ENCODE measurements at places on chromosomes 7 and 10.

- no peak for DNase-seq
Observed at GRCh38 chr10:10598297-10598696, 419.4 kb upstream of the CELF2 start.

DNA sequence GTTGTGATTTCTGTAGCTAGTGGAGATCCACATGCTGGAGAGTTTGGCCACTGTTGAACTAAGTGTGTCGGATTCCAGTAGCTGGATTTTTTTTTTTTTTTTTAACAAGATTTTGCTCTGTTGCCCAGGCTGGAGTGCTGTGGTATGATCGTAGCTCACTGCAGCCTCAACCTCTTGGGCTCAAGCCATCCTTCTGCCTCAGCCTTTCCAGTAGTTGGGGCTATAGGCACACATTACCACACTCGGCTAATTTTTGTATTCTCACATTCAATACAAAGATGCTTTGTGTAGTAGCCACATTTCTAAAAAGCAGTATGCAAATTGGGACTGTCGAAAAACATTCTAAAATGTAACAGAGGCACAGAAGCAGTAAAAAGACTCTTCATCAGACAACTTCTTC is 63.5 kb downstream of the RABGEF1 start:
- no peak for DNase-seq

DNA sequence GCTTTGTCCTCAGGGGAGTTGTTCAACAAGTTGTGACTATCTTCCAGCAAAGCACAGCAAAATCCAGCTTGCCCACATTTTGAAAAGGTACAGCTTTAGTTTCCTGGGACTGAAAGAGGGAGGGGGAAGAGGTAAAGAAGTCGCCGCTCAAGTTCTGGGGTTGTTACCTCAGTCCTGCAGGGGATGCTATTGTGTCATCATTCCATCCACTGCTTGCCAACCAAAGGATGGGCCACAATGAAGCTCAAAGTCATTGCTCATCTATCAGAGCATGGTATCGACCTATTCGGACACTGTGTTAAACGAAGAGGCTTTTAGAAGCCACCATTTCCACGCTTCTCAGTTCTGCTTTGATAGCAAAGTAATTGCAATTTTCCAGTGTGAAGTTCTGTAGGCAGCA is 34.3 kb downstream of the NPY start:
- no peak for DNase-seq

GRCh38 chr7:106199813-106200364 is 84.9 kb downstream of the NAMPT start:
- no peak for DNase-seq

GRCh38 chr10:101130984-101131961 is at the start of gene TLX1:
TLX1 (plus strand) TSS chr10:101131300; CDS start chr10:101131542, 242 bp downstream.
- DNase-seq = no peak

GRCh38 chr7:50346545-50347497 is 42.3 kb downstream of the IKZF1 start:
- DNase-seq = peak; percentile 25

GRCh38 chr10:69078311-69078710 is 9.6 kb upstream of the SRGN start:
- no peak for DNase-seq

- no peak for DNase-seq
Observed at GRCh38 chr7:129955993-129956543, 3.3 kb upstream of the UBE2H start.

GRCh38 chr10:84197643-84198042 is 3.3 kb downstream of the CDHR1 start:
- DNase-seq = no peak

DNA sequence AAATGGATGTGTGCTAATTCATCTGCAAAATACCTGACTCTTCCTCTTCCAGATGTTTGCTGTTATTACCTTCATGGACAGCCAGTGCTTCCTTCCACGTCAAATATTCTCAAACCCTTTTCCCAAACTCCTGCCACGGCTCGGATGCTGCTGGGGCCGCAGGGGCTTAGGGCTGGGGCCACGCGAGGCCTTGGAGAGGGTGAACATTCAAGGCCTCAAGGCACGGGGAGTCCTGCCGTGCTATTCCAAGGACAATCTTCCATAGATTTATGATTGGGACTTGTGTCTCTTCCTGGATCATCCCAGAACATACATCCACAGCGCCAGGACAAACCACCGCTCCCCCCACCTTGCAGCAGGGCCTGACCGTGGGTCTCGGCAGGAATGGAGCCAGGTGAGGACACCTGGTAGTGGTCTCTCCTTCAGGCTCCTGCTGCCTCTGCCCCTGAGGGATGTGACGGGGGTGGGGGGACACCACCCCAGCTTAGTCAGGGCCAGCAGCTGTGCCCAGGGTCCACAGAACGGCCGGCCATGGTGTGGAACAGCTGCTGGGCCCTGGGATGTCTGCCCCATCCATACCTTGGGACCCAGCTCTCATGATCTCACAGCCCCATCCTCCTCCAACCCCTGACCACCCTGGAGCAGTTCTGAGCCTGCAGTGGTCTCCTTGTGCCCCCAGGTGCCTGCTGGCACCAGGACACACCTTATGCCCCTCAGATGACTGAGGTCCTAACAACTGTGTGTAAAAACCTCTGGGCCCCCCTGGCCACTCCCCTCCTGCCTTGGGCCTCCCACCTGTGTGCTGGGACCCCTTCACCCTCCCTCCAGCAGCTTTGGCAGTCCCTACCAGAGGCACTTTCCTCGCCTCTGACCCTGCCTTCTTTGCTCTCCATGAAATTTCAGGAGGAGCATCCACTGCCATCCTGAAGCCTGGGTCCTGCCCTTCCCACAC is 16.7 kb downstream of the VIPR2 start:
- DNase-seq = no peak

GRCh38 chr7:91636129-91636724 is 244.3 kb downstream of the MTERF1 start:
- peak; percentile 47 for DNase-seq

- DNase-seq = no peak
Observed at GRCh38 chr10:48885376-48885775, 54.3 kb downstream of the LRRC18 start.

- DNase-seq = no peak
Observed at GRCh38 chr10:70558295-70558694, 44.2 kb downstream of the PRF1 start.

DNA sequence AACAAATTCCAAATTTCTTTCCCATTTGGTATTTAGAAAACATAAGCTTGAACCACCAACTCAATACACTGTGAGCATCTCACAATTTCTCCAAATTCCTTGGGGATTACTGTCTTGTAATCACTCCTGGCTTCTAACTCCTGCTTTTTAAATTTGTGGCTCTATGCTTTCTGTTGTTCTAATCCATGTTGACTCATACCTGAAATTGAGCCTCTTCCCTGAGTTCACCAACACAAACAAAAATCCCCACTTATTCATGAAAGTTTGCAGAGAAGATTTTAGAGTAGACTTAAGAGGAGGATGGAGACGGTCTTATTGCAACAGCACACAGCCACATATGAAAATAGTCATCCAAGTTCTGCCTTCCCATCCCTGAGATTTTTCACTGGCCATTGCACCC is 252.5 kb downstream of the PTEN start:
- DNase-seq = peak; percentile 2

DNA sequence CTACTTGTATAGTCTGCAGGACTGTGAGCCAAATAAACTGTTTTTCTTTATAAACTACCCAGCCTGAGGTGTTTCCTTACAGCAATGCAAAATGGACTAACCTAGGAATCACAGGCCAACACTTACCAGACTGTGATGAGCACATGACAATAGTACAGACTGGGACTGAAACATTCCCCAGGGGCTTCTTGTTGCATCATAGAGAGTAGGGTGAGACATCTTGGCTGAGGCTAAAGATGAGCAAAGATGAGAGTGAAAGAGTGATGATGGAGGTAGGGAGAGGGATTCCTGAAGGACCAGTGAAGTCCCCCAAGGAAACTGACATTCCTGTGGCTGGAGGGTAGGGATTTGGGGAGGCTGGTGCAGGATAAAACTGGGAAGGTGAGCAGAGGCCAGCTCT is 194.4 kb downstream of the TPST1 start:
- no peak for DNase-seq

DNA sequence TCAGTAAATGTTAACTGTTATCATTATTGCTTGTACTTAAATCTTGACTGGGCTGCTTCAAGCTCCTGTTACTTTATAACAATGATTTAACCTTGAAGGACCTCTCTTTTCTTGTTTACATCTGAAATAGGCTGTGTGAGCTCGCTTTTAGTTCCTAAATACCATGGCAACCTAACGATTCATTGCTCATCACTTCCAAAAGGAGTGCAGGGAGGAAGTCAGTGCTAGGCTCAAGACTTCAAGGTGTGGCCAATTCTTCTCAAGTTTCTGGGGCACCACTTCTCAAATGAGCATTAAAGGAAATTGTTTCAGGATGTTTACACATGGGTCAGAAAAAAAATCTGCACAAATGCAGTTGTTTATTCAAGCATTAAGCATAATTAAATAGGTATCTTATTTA is 284.2 kb downstream of the MTERF1 start:
- DNase-seq = no peak

DNA sequence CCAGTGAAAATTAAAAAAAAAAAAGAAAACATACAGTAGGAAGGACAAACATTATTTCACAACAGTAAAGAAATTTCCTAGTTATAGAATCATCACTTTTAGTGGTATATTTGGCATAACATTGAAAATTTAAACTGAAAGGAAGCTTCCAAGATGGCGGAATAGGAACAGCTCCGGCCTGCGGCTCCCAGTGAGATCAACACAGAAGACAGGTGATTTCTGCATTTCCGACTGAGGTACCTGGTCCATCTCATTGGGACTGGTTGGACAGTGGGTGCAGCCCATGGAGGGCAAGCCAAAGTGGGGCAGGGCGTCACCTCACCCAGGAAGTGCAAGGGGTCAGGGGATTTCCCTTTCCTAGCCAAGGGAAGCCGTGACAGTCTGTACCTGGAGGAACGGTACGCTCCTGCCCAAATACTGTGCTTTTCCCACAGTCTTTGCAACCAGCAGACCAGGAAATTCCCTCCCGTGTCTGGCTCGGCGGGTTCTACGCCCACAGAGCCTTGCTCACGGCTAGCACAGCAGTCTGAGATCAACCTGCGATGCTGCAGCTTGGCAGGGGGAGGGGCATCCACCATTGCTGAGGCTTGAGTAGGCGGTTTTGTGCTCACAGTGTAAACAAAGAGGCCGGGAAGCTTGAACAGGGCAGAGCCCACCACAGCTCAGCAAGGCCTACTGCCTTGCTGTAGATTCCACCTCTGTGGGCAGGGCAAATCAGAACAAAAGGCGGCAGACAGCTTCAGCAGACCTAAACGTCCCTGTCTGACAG is 19.4 kb downstream of the PON3 start:
- DNase-seq = no peak

- DNase-seq = no peak
Observed at GRCh38 chr10:34024693-34025425, 690.4 kb upstream of the NRP1 start.

- DNase-seq = peak; percentile 88
Observed at GRCh38 chr10:113609704-113610108, 54.1 kb downstream of the NRAP start.

DNA sequence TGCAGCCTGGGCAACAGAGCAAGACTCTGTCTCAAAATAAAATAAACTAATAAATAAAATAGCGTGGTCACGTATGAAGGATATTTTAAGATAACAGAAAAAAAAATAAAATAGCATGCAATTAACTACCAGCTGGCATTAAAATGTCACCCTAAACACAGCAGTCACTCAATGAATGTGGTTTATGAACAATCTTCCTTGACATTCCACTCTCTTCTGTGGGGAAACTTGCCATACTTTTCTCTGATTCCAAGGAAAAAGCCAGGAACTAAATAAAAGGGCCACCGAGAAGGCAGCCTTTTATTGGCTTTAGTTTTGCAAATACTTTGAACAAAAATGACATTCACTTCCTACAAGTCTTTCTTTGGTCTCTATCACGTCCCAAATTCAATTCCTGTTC is 266.6 kb downstream of the PARD3 start:
- no peak for DNase-seq

DNA sequence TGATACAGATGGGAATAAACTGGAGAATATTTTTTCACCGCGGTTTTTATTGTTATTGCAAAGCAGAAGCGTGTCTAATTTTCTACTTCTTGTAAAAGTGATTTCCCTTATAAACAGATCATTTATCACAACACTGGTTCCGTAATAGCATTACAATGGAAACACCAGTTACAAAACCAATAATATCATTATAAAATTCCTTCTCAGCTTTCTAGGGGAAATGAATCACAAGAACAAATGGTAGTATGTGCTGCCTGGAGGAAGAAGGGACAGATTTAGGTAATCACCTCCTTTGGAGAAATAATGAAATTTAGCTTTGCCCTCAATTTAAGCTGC is 2.4 kb upstream of the CCDC6 start:
- no peak for DNase-seq

- DNase-seq = no peak
Observed at GRCh38 chr10:35340975-35341374, 4.7 kb downstream of the CCNY start.

DNA sequence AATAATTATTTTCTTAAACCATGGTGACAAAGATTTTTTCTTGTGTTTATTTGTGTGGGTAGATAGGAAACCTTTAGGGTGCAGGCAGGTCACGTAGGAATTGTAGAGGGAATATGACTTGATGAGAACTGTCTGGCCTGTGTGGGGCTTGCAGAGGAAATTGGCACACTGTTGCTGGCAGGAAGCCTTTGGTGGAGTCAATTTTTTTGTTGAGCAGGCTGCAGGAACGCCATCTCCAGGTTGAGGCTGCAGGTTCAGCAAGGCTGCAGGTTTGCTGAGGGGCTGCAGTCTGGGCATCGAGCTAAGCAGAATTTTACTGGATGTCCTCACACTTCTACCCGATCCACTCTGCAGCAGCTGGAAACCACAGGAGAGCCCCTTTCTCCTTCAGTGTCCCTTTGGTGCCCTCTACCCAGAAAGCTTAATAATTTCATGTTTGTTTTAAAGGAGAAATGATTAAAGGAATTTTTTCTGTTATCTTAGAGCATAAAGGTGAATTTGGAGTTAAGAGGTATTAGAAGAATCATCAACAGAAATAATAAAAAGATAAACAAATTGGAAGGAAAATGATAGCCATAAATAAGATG is 37.0 kb downstream of the TBC1D12 start:
- DNase-seq = no peak

GRCh38 chr10:6607778-6608177 is 27.7 kb upstream of the PRKCQ start:
- DNase-seq = no peak

- DNase-seq = no peak
Observed at GRCh38 chr10:81696609-81697388, 178.2 kb upstream of the NRG3 start.

GRCh38 chr10:62457598-62457997 is 83.4 kb downstream of the ZNF365 start:
- no peak for DNase-seq

DNA sequence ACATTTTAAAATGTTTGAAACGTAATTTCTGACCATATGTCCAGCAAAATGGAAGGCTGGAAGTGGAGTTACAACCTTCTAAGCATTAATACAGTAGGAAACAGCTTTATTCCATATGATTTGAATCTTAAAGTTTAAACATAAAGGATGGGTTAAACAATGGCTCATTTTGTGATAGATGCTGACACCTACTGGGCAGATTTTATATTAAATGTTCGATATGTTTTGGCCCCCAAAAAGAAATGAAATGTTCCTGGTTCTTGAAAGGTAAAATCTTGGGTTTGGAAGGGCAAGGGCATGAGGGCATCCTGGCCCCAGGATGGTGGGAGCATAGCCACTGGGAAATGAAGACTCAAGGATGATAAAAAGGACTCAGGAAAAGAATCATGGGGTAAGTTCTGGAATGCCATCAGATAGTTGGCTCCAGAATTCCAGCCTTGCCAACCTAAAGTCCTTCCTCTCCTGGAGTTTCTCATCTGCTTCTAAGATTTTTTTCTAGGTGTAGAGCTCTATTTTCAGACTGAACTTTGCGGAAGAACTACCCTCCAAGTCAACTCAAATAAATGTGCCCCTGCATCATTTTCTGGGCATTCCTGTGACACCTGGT is 34.6 kb upstream of the SLC35G1 start:
- no peak for DNase-seq
